ENCODE measurements at places on chromosomes 7 and 10.
A peak's percentile ranks its signal among the peaks of the same experiment; 100 is the strongest.

DNA sequence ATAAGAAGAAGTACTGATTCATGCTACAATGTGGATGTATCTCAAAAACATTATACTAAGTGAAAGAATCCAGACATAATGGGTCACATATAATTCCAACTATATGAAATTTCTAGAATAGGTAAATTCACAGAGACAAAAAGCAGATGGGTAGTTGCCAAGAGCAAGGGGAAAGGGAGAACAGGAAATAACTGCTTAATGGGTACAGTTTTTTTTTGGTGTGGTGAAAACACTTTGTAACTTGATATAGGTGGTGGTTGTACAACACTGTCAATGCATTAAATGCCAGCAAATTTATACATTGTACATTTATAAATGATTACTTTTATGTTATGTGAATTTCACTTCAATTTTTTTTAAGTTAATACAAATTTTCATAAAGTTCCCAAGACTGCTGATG is 19.4 kb upstream of the LRRN3 start:
- DNase-seq: no peak
- H3K4me3 ChIP-seq: no peak overlapping the region
- no peak overlapping the region for H3K27ac ChIP-seq
- H3K36me3 ChIP-seq: peaks cover 2% of the 10 kb centered on the region
- peaks cover 30% of the 10 kb centered on the region for H3K4me1 ChIP-seq
- H3K27me3 ChIP-seq: no peaks in the 10 kb centered on the region

DNA sequence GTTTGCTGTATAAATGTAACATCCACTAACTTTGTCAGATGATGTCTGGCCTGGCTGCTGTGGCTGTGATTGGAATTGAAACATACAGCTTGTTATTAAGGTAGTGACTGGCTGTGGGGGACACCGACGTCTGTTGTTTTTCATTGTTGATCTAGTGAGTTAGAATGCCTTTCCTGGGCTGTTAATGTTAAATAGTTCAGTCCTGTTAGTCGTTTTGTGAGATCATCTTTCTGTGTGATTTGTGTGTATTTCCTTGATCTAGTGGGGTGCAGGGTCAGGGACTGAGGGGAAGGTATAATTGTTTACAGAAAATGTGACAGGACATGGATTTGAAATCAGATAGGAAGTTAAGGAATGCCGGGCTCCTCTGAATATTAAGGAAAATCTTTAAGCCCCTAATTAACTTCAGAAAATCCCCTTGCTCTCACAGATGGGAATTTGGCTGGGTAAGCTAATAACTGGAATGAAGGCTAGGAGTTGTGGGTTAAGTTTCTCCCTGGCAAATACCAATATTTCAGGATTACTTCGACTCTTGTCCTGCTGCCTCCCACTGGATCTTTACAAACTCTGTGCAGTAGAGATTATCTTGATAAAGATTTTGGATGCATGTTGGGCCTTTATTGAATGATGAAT is 163.1 kb downstream of the AUTS2 start:
- H3K27ac ChIP-seq: peak overlapping the region; percentile 21
- no peaks in the 10 kb centered on the region for H3K36me3 ChIP-seq
- H3K4me3 ChIP-seq: no peak overlapping the region
- H3K27me3 ChIP-seq: no peaks in the 10 kb centered on the region
- DNase-seq: no peak

- DNase-seq: no peak
- peaks cover 6% of the 10 kb centered on the region for H3K4me1 ChIP-seq
Measured at GRCh38 chr10:110447886-110448285, 49.8 kb upstream of the DUSP5 start.

DNA sequence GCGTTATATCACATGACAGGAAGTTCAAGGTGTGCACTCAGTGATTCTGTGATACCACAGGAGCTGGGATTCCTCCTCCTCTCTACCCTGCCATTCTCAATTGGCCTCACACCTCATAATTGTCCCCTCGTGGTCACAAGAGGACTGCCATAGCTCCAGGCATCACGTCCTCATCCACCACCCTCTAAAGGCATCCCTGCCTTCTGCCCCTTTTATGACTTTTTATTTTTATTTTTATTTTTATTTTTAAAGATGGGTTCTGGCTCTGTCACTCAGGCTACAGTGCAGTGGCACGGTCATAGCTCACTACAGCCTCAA is 47.0 kb downstream of the PDGFA start:
- no peak overlapping the region for H3K4me3 ChIP-seq
- no peak for DNase-seq
- H3K36me3 ChIP-seq: no peaks in the 10 kb centered on the region

DNA sequence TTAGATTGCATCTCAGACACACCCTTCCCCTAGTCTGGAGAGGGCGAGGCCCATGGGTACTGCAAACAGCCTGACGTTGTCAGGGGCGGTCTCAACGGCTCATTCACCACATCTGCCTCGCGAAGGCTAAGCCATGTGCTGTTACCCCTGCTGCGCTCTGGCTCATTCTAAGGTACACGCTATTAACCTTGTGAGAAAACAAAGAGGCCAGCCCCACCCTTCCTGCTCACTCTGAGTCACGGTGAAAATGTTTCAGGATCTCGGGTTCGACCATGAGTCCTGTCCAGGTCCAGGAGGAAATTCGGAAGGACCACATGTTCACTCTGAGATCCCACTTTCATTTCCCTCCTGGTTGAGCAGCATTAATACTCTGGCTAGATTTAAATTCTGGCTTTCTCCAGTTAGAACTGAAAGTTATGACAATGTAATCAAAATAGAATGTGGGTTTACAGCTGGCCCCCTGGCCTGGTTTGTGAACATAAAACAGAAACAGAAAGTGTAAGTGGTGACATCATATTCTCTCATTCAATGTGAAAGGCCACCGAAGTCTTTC is 55.2 kb downstream of the EGFR start:
- no peaks in the 10 kb centered on the region for H3K36me3 ChIP-seq
- no peak overlapping the region for H3K4me3 ChIP-seq
- DNase-seq: no peak
- peak overlapping the region; percentile 40 for H3K27ac ChIP-seq
- H3K4me1 ChIP-seq: peaks cover 16% of the 10 kb centered on the region

GRCh38 chr10:114053946-114054345 is 10.3 kb downstream of the ADRB1 start:
- H3K4me3 ChIP-seq: no peak overlapping the region
- no peaks in the 10 kb centered on the region for H3K36me3 ChIP-seq
- peaks cover 55% of the 10 kb centered on the region for H3K27me3 ChIP-seq
